Stimulated activated CD4-positive, alpha-beta T cell treated with anti-CD3 and anti-CD28 coated beads, Interleukin-15, amount 100 ng/mL, for 48 hours (primary cell): ENCODE measurements at places on chromosomes 5 and 9.

- no peak for DNase-seq
Measured at GRCh38 chr9:88221105-88221504, 82.8 kb upstream of the SPATA31C2 start.

- no peak for DNase-seq
Measured at GRCh38 chr5:59117320-59117719, 534.4 kb downstream of the RAB3C start.

DNA sequence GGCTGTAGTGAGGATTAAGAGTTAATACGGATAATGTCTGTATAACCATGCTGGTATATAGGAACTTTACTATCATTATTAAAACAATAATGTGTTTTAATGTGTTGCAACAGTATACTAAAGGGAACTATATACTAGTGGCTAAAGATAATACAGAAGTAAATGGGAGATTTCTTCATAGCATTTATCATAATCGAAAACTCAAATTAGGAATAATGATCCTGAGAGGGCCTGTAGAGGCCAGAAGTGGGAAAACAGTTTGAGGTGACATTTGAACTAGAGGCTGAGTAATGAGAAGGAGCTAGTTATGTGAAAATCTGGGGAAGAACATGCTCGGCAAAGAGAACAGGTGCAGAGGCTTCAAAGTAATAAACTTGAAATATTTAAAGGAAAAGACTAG, 2.9 kb downstream of the TCERG1 start:
- no peak for DNase-seq

- DNase-seq: no peak
Measured at GRCh38 chr5:77065256-77065655, 21.8 kb downstream of the ZBED3 start.

DNA sequence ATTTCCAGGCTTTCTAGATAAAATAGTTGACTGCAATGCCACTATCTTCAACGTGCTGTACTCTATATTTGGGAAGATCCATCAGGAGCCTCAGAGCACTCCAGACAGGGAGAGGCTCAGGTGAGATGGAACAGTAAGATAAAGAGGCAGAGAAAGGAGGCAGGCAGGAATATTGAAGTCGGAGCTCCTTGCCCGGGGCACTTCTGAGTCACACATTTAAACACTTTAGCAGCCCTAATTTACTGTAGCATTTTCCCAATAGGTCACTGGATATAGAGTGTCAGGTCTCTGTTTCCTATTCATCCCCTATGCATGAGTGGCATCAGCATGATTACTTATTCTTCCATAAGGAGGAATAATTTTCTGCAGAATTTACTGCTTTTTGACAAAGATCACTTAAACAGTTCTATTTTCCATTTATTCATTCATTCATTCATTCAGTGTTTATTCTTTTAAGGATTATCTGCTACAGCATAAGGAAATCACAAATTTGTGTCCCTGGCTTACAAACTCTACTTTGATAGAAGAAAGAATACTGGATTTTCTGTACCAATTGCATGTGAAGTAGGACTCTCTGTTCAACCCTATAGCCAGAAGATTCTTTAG, 170.7 kb downstream of the MAPKAP1 start:
- DNase-seq: no peak

- no peak for DNase-seq
Measured at GRCh38 chr5:113378081-113378480, 56.7 kb downstream of the TSSK1B start.

DNA sequence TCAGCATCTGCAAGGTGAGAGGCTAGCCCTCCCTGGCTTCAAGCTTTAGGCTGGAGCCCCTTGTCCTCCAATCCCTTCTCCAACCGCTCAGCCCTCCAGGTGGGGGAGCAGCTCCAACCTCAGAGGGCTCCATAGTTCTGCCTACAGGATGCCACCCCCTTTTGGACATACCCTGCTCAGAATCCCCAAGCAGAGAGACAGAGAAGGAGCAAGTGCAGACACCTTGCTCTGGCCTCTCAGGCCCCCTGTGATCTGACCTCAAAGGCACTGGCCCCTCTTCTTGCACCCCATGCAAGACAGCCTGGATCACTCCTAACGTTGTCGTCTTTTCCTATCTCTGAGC, 101.6 kb downstream of the C5orf15 start:
- DNase-seq: no peak

- no peak for DNase-seq
Measured at GRCh38 chr9:121735065-121735792, 83.8 kb downstream of the DAB2IP start.

- DNase-seq: no peak
Measured at GRCh38 chr9:130072515-130073235, 19.0 kb downstream of the GPR107 start.

- no peak for DNase-seq
Measured at GRCh38 chr5:116456036-116456435, 118.6 kb downstream of the SEMA6A start.

- no peak for DNase-seq
Measured at GRCh38 chr5:60401526-60401925, 298.4 kb downstream of the DEPDC1B start.

- no peak for DNase-seq
Measured at GRCh38 chr5:144583541-144584449, 413.1 kb downstream of the KCTD16 start.

DNA sequence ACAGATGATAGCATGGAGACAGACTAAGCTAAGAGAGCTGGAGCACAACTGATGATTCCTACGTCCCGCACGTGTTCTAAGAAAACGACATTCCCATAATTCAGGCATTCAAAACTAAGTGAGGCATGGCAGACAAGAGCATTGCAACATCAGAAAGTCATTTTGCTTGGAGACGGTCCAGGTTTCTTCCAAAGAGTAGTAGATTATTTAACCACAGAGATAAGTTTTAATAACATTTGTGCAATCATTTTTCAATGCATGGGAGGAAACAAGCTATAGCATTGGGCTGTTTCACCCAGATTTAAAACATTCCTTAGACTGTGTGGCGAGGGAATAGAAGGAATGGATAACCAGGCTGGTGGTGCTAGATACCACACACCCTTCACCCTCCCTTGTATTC, 117.2 kb downstream of the APBA1 start:
- DNase-seq: no peak

DNA sequence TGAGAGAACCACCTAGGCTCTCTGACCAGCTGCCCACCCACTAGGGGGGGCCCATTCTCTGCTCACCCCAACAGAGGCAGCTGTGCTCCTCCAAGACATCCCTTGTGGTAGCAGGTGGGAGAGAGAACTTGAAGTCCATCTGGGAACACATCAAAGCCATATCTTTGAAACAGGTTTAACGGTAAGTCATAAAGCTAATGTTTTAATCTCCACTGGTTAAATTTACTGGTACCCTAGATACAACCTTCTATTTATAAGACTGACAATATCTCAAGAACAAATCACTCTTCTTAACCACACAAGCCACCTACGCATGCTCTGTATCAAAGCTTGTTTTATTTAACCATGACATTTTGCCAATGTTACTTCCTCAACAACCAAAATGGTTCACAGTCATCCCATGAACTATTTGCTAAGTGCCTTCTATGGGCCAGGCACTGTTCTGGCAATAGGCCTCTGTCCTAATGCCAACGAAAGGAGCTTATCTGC, 20.4 kb downstream of the AUH start:
- DNase-seq: no peak

DNA sequence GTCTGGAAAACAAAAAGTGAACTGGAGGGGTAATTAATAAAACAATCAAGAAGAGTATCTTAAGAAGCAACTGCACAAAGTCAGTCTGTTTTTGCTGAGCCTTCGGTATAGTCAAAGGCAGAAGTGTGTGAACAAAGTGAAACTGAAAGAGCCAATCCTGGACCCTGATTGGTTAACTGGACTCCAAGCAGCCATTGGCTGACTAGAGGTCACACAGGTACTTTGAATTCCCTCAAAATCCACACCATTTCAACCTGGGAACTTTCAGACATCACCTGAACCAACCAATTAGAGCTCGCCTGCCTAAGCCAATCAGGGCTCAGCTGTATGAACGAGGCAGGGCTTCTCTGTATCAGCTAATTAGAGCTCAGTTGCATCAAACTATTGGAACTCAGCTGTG, 286.7 kb downstream of the TLE4 start:
- DNase-seq: no peak

DNA sequence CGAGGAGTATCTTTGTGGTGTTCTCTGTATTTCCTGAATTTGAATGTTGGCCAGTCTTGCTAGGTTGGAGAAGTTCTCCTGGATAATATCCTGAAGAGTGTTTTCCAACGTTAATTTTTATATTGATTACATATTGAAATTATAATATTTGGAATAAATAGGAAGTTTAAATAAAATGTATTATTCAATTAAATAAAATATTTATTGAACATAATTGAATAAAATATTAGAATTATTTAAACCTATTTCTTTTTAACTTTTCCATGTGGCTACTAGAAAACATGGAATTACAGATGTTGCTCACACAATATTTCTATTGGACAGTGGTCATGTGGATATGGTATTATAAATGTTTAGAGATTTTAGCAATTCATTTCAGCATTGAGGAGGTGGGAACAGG, 170.8 kb upstream of the FST start:
- no peak for DNase-seq

- DNase-seq: no peak
Measured at GRCh38 chr5:96337048-96337781, 95.8 kb downstream of the PCSK1 start.

- no peak for DNase-seq
Measured at GRCh38 chr9:89079391-89079790, 88.1 kb downstream of the S1PR3 start.

DNA sequence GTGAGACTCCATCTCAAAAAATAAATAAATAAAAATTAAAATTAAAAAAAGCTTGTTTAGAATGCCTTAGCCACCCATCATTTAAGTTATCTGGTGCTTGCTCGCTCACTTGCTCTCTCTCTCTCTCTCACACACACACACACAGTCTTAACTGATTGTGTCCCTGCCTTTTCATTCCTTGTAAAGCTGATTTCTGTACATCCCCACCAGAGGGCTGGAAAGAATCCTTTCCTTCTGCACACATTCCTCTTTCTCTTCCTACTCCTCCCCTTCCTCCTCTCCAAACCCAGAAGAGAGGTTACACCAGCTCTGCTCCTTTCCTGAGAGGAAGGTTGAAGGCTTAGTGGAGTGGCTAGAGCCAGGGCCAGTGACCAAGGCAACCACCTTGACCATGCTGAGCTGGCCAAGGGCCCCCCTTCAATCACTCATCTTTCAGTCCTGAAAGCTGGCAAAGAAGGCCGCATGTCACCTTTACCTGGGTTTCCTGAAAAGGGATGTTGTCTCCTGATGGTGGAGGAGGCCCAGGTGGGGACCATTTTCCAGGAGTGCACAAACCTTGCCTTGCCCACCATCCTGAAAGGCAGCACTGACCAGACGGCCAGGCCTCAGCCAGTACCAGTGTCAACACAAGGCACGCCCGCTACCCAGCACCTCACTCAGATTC, 25.6 kb downstream of the STK10 start:
- DNase-seq: no peak

DNA sequence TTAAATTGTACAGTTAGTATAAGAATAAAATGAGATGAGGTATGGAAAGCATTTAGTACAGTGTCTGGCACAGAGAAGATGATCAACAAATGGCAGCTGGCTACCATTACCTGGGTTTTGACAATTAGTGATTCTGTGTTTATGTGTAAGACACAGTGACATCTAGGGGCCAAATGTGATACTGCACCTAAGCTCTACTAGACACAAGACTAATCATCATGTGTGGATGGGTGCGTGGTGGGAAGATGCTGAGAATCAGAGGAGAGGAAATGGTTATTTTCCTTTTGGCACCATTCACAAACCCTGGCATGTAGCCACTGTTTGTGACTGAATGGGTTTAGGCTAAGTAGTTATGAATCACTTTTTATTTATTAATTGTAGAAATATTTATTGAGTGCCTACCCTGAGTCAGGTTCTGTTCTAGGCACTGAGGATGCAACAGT, 109.8 kb upstream of the TBC1D2 start:
- DNase-seq: no peak

- no peak for DNase-seq
Measured at GRCh38 chr9:115367780-115368525, 250.0 kb upstream of the TNC start.
